ENCODE measurements at places on chromosomes 6 and 20.
A peak's percentile ranks its signal among the peaks of the same experiment; 100 is the strongest.

GRCh38 chr6:139124887-139125672, 9.8 kb upstream of the HECA start:
- no peak for DNase-seq

DNA sequence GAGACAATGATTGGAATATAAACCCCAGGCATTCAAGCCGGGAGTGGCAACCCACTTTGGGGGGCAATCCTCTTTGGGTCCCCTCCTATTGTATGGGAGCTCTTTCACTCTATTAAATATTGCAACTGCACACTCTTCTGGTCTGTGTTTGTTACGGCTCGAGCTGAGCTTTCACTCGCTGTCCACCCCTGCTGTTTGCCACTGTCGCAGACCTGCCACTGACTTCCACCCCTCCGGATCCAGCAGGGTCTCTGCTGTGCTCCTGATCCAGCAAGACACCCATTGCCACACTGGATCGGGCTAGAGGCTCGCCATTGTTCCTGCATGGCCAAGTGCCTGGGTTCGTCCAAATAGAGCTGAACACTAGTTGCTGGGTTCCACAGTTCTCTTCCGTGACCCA, 222.8 kb upstream of the MANEA start:
- DNase-seq: no peak

DNA sequence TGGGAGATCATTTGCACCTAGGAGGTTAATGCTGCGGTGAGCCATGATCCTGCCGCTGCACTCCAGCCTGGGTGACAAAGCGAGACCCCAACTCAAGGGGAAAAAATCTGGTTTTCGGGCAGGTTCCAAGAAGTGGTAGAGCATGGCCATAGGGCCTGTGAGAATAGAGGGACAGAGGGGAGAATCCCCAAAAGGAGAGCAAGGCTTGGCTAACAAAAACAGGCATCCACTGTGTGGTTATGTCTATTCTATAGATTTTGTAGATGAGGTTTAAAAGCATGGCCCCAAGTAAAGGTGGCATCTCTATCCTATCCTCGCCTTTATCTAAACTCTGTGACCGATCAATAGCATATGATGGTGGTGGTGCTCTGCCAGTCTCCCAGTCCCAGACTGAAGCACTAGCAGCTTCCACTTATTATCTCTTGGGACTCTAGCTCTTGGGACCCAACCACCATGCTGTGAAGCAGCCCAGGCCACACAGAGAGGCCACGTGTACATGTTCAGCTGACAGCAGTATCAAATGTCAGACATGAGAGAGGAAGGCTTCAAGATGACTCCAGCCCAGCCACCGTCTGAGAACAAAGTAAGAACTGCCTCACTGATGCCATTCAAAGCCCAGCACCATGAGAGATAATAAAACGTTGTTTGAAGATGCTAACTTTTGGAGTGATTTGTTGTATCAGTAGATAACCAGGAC, 27.7 kb downstream of the EIF2S2 start:
- DNase-seq: no peak

- DNase-seq: no peak
Measured at GRCh38 chr6:126643352-126643751, 303.4 kb downstream of the CENPW start.

DNA sequence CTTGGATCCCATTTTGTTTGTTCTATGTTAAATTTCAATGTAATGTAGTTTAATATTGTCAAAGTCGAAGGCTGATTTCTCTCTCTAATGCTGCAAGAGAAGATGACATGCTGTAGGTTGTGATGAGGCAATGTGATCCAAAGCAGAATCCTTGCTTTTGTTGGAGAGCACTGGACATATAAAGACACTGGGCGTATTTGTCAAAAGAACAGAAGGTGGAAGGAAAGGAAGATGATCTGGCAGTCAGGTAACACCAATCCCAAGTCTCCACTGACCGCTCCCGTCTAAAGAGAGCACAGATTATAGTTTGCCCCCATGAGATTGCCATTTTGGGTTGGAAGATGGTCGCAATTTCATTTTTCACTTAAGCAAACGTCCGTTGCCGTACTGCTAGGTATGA, 935 bp upstream of the RFX6 start:
- DNase-seq: no peak

DNA sequence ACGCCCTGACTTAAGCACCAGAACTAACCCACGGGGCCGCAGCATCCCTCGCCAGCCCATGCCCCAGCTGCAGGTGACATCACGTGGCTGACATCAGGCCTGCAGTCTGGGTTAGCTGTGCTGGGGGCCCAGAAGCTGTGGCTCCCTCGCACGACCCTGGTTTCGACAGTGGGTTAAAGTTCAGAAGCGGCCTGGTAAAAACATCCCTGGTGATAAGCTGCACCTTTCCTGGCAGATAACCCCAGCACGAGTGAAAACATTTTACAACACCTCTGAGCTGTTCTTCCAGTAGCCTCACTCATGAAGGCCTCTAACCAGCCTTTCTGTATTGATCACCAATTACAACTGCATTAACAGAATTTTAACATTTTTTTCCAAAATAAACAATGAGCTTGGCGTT, 136.4 kb upstream of the RREB1 start:
- DNase-seq: no peak

- DNase-seq: no peak
Measured at GRCh38 chr20:45589725-45590124, 10.6 kb upstream of the WFDC8 start.

DNA sequence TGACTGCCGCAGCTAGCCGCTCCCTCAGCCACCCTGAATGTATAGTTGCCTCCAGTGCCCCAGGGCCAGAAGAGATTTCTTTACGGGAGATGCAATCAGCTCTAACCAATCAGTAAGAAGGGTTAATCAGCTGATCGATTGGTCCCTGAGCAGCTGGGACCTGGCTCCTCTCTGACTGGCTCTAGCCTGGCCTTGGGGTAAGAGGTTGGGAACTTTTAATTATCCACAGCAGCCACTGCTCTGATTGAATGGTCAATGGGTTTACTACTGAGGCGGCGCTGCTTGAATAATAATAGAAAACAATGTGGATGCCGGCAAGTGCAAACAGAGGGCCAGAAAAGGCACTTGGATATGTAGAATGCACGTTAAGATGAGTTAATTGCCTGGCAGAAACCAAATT, 99.8 kb downstream of the TFAP2A start:
- no peak for DNase-seq

DNA sequence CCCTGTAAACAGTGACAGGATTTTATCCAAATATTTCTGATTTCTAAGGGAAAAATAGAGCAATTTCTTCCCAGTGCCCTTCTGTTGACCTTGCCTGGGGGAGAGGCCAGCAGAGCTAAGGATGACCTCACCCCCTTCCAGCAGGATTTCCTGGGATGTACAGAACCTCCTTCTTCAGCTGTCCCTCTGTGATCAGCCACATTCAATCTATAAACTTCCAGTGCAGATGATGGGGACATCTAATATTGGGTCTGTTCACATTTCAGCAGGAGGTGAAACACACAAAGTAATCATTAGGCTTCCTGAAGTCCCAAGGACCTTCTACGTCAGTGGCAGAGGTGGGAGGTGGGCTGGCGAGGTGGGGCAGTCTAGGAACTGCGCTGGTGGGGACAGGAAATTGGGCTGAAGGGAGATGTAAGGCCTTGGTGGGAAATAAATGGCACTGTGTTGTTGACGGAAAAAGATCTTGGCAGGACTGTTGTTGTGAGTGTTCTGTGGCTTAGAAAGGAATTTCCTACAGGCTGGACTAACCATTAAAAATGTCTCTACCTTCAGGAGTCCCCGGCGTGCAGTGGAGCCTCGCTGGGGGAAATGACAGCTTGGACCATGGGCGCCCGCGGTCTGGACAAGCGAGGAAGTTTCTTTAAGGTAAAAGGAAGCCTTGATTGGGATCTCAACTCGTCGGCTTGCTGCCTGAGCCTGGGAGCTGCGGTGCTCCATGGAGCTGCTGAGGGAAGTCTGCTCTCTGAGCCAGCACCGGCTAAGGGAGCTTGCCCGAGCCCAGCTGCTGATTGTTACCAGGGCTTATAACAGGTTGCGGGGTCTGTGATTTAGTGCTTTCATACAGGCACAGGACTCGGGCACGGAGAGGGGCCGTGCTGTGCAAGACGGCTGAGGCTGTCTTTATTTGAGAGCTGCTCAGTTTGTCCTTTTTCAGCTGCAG, 127.9 kb upstream of the NAA20 start:
- DNase-seq: no peak

- DNase-seq: no peak
Measured at GRCh38 chr6:33745548-33745947, 1.2 kb downstream of the IP6K3 start.

GRCh38 chr6:27161946-27162603, 85.4 kb upstream of the PRSS16 start:
- DNase-seq: peak; percentile 88

DNA sequence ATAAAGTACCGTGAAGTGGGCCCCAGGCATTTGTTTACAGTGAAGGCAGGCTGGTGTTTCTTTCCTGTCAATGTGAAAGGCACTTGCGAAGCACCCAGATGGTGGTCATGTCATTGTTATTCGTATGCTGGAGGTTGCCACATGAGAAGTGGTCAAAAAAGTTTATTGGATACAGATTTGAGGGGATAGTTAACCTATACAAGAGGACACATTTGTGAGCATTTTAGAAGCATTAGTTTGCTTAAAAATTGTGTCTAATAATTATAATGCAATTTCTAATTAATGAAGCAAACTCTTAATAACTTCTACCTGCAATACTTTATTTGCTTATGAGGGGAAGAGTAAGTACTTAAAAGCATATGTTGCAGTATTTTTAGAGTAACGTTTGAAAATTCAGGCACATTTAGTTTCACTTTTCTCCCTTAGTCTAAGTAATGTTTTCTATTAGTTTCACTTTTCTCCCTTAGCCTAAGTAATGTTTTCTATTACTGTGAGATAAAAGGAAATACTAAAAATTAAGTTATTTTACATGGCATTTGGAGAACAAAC, 120.7 kb upstream of the CLDN20 start:
- DNase-seq: no peak

- DNase-seq: peak; percentile 66
Measured at GRCh38 chr6:151060096-151060765, 179.5 kb upstream of the AKAP12 start.

GRCh38 chr6:44399991-44400390, 12.5 kb downstream of the CDC5L start:
- peak; percentile 35 for DNase-seq

DNA sequence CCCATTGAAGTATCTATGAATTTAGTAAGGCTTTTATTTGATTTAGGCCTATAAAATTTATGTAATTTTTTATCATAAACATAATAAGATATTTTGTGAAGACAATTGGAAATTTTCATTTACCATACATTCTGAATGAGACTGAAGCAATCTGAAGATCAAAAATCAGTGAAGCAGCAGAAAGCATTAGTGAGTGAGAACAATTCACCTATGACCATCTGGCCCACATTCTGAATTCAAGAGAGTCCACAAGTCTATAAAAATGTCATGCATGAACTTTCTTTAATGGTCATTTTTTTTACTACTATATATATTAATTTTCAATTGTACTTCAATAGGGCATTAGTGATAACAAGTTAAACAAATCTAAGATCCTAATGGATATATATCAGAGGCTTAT, 1026.6 kb upstream of the MAP3K7 start:
- DNase-seq: no peak

- no peak for DNase-seq
Measured at GRCh38 chr6:132964868-132965382, 150.6 kb downstream of the RPS12 start.

- DNase-seq: no peak
Measured at GRCh38 chr6:121733234-121733633, 297.8 kb downstream of the GJA1 start.

- no peak for DNase-seq
Measured at GRCh38 chr6:152184917-152185574, 377.6 kb downstream of the ESR1 start.

- no peak for DNase-seq
Measured at GRCh38 chr20:36237477-36237876, 1.2 kb downstream of the AAR2 start.

DNA sequence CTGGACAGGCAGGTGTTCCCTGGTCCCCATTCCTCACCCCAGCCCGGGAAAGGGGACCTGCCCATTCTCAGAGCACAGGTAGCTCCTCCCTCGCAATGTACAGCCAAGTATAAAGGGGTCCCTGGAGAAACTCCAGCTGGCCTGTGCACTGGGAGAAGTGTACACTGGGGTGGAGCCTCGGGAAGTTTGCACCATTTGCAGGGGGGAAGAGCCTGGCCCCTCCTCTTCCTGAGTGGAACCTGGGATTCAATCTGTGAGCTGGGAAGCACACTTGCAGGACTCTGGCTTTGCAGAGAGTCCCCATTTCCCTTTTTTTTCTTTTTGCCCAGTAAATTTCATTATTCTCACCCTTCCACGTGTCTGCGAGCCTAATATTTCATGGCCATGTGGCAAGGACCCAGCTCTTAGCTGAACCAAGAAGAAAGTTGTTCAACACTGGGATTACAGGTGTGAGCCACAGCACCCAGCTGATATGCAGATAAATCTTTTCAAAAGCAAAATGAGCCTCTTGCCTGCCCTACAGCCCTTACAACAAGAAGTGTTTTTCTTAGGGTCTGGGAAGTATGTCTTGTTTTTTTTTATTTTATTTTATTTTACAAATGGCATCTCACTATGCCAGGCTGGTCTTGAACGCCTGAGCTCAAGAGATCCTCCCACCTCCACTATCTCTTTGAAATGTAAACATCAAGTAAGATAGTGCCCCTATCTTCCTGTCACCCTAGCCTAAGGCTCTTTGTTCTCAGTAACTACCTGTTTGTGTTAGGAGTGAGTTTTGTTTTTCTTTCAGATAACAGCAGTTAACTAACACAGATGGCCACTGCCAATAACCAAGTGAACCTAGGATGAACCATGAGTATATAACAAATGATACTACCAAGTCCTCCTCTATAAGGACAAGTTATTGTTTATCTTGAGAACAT, 9.3 kb upstream of the RNGTT start:
- no peak for DNase-seq

DNA sequence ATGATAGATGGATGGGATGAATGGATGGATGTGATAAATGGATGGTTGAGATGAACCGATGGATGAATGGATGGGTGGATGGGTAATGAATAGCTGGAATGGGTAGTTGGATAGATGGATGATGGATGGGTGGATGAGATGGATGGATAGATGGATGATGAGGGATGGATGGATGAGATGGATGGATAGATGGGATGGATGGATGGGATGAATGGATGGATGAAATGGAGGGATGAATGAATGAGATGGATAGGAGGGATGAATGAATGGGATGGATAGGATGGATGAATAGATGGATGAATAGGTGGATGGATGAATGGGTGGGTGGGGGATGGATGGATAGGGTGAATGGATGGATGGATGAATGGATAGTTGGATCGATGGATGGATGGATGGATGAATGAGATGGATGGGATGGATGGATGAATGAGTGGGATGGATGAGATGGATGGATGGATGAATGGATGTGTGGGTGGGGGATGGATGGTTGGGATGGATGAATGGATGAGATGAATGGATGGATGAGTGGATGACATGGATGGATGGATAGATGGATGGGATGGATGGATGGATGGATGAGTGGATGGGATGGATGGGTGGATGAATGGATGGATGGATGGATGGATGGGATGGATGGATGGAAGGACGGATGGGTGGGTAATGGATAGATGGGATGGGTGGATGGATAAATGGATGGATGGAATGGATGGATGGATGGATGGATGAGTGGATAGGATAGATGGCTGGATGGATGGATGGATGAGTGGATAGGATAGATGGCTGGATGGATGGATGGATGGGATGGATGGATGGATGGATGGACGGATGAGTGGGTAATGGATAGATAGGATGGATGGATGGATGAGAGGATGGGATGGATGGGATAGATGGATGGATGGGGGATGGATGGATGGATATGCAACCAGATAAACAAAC, 51.4 kb upstream of the PTGIS start:
- DNase-seq: no peak

All from trophoblast cell (in vitro differentiated cells and primary cell).